ENCODE measurements at places on chromosomes 3 and 15.

DNA sequence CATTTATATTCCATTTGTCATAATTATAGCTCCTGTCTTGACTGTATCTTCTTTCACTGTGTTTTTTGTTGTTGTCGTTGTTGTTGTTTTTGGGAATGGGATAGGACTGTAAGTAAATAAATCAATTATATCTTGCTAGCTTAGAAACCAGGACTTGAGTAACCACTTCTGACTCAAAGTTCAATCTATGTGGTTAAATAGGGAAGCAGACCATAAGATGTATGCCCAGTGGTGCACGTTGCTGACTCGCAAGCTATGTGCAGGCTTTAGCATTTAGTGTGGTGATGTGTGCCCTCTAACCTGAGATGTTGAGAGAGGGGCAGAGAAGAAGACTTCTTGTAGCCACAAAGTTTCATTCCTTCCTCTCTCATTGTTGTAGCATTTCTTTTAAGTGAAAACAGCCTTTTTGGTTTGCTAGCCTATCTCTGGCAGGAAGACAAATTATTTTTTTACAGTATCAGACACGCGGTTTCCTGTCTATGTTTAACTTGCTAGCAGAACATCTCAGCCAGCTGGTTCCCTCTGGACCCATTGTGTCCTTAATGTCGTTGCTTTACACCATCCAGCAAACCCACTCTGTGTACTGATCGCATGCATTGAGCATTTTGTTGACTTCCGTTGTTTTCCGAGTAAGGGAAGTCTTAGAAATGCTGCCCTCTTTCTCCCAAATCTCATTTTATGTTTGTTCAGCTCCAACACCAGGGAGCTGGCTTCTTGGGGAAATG is 52.1 kb downstream of the TGFBR2 start:
- DNase-seq: no peak

GRCh38 chr3:195757438-195757770 is 36.6 kb downstream of the MUC20 start:
- DNase-seq: no peak

GRCh38 chr3:166060789-166061479 is 223.7 kb upstream of the BCHE start:
- DNase-seq: no peak

DNA sequence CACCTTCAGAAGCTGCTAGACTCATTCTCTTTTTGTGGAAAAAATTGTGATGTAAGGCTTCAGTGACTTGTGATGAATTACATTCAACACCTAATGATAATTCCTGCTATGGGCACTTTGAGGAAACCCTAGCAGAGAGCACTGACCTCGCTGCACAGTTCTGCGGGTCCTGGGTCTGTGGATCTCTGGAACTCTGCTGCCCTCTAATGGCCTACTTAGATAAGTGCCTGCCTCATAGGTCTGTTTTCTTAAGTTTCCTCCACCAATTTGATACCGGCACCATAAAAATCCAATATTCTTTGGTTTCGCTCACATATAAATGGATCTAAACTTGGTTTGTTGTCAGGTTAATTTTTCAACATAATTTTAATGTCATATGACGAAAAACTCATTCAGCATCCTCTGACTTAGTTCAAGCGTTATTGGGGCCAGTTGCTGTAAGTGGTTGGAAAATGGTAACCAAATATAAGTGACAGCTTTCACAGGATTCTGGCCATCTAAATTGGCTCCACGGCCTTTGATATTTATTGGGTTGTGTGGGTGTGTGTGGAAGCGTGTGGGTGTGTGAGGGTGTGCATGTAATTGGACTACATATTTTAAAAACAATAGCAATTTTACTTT is 10.4 kb downstream of the SLITRK3 start:
- peak; percentile 71 for DNase-seq
